Stimulated activated CD4-positive, alpha-beta T cell treated with anti-CD3 and anti-CD28 coated beads, Interleukin-1b, Interleukin-23, amount 100 ng/mL, for 1 hour (primary cell): ENCODE measurements at places on chromosomes 2 and 18.

DNA sequence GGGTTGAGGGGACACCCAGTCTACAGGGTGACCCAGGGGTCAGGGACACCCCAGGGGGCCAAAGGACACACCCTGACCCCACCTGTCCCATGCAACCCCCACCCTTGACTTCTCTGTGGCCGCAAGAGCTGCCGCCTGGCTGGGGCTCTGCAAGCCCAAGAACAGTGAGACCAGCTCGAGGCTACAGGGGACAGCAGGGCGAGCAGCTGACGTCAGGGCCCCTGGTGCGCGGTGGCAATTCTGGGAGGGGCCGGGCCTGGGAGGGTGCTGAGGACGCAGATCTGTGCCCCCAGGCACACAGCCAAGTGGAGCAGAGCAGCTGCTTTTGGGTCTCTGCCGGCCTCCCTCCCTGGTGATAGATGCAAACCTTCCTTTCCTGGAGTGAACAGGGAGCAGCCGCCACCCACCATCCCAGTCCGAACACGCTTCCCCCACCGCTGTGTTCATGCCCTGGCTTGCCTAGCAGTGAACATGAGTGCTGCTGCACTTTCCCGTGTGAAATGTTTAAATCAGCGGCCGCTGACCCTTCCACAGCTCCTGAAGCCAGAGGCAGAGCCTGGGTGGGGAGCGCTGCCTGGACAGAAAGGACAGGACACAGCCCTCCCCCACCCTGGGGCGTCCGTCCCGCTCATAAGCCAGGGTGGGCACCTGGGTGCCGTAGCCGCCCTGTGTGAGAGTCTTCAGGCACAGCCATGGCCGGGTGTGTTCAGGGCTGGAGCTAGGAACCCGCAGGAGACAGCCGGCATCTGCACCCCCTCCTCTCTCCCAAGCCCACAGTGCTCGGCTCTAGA lies 46.9 kb downstream of the SLC66A2 start:
- no peak for DNase-seq

DNA sequence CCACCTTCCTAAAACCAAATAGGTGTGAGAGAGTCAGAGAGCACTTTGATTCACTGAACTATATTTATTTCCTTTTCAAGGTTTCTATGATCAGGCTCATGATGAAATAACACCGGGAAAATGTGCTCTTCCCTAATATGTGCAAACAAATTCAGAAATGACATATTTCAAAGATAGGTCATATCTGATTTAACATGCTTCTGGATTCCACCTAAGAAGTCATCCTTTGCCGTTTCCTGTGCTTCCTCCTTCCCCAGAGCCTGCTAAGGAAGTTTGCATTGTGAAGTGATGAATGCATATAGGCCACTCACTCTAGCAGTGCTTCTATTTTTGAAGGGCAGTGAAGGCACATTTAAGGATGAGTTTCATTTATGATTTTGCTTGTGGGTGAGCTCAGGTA lies 327.6 kb downstream of the TDRD15 start:
- no peak for DNase-seq

GRCh38 chr2:45049569-45050336 lies 40.5 kb upstream of the SIX2 start:
- no peak for DNase-seq

DNA sequence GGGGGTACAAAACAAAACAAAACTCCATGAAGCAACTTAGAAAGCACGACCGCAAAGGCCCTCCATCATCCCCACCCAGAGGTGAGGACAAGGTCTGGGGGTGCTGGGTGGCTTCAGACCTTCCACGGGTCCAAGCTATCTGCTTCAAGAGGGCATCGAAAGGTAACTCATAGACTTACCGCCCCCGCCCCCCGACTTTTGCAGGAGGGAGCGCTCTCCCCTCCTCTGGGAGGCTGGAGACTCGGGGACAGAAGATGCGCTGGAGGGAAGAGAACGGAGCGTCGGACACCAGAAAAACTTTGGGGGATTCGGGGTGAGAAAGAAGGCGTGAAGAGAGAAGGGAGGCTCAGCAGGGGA lies 300 bp upstream of the STON1 start:
- DNase-seq, result no peak

DNA sequence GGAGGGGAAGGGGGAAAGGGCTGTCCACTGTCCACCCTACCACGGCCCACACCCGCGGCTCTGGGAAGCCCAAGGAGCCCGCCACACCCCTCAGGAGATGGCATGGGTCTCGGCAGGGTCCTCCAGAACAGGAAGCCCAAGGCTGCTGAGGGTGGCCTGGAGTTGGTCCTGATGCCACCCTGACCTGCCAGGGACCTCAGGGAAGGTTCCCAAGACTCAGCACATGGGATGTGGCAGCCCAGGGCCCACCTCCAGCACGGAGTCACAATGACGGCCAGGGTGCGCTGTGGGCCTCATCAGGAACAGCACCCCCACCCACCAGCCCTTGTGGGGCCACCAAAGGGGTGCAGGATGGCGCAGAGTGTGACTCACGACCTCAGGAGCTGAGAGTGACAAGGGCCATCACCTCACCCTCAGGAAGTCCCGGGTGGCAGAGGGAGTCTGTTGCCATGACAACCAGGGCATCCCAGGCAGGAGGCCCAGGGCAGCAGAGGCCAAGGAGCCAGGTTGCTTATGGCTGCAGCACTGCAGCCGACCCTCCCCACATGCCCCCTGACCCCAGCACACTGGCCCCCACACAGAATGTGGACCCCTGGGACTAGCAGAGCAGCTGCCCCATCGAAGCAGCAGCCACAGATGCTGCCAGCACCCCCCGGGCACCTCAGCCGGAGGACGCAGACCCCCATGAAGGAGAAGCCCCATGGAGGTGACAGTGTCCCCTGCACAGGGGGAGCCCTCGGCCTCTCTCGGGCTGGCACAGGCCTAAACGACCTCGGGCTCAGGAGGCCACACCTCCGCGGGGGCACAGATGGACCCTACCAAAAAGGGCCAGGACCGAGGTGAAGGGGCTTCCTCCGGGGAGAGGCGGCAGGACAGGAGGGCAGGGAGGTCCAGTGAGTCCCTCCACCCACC lies 34.3 kb downstream of the KIF1A start:
- DNase-seq, result no peak

DNA sequence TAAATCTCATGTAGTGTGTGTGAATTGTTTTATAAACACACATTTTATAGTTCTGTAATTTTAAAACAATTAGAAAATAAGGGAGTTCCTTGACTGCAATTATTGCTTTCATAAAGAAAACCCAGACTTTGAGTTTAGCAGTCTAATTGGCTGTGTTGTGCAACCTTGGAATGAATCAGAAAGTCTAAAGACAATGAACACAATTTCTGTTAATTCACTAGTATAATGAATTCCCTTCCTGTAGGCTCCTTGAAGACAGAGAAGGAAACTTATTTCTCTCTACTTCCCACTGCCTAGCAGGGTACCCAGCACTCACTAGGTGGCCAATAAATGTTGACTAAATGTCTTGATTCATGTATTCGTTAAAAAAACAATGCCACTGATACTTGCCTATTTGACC lies 79.9 kb downstream of the ANTXR1 start:
- no peak for DNase-seq
